Activated T-cell treated with anti-CD3 and anti-CD28 coated beads for 48 hours (primary cell): ENCODE measurements at places on chromosomes 16 and 17.

DNA sequence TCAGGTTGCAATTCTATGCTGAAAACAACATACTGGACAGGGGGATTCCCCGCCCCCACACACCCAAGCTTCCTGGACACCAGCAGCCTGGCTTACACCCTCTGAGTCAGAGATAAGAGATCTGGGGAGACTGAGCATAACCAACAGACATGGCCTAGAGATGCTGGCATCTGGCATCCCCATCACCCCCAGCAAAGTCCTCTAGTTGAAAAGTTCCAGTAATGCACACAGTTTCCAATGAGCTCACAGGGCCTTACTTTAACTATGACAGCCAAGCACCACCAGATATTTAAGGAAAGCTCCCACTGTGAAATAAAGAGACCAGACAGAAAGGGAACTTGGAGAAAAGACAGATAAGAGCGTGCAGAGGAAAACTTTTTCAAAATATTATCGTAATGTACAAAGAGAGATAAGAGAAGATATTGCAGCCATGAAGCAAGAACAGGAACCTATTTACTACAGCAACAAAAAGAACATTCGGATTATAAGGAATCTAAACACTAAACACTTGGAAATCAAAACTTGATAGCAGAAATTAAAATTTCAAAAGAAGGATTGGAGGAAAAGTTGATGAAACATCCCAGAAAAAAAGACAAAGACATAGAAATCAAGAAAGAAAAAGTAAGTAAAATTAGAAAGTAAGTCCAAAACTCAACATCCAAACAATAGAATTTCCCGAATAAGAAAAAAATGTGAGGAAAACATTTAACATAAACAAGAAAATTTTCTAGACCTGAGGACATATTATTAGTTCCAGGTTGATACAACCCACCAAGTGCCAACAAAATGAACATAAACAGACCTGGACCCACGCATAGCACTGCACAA, 17.2 kb upstream of the ALOX15 start:
- peak; percentile 63 for DNase-seq

- DNase-seq, result no peak
Observed at GRCh38 chr16:59210955-59211541, 476.9 kb upstream of the GOT2 start.

- no peak for DNase-seq
Observed at GRCh38 chr17:7477392-7478275, 1.8 kb downstream of the ZBTB4 start.

- no peak for DNase-seq
Observed at GRCh38 chr16:77112746-77113145, 78.2 kb upstream of the MON1B start.

DNA sequence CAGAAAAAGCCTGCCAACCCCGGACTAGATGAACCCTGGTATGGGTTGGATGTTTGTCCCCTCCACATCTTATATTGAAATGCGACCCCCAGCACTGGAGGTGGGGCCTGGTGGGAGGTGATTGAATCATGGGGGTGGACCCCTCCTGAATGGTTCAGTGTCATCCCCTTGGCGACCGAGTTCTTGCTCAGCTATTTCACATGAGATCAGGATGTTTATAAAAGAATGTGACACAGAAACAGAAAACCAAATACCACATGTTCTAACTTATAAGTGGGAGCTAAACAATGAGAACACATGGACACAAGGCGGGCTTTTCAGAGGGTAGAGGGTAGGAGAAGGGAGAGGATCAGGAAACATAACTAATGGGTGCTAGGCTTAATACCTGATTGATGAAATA, 576.0 kb upstream of the HSBP1 start:
- no peak for DNase-seq

DNA sequence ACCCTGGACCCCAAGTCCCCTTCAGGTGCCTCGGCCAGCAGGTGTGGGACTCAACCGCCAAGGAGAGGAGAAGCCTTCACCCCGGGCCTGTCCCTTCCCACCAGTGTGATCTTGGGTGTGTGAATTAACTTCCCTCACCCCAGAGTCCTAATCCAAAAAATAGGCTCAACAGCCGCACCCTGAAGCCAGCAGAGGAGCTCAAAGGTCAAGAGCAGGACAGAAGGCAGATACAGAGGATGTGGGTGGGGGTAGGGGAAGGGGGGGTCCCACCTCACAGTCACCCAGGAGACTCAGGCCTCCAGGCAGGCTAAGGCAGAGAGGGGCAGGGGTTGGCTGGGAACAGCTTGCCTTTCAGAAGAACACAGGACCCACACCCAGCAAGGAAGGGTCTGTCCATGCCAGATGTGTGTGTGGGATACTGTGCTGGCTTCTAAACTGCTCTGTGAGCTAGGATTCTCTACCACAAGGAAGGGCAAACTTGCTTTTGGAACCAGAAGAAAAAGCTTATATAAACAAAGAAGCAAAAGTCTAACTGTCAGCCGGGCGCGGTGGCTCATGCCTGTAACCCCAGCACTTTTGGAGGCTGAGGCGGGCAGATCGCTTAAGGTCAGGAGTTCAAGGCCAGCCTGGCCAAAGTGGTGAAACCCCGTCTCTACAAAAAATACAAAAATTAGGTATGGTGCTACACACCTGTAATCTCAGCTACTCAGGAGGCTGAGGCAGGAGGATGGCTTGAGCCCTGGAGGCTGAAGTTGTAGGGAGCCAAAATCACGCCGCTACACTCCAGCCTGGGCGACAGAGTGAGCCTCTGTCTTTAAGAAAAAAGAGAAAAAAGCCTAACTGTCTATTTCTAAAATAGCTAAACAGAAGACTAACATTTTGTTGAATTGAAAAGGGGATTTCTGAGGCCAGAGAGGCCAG, 4.6 kb downstream of the PIEZO1 start:
- DNase-seq, result no peak

DNA sequence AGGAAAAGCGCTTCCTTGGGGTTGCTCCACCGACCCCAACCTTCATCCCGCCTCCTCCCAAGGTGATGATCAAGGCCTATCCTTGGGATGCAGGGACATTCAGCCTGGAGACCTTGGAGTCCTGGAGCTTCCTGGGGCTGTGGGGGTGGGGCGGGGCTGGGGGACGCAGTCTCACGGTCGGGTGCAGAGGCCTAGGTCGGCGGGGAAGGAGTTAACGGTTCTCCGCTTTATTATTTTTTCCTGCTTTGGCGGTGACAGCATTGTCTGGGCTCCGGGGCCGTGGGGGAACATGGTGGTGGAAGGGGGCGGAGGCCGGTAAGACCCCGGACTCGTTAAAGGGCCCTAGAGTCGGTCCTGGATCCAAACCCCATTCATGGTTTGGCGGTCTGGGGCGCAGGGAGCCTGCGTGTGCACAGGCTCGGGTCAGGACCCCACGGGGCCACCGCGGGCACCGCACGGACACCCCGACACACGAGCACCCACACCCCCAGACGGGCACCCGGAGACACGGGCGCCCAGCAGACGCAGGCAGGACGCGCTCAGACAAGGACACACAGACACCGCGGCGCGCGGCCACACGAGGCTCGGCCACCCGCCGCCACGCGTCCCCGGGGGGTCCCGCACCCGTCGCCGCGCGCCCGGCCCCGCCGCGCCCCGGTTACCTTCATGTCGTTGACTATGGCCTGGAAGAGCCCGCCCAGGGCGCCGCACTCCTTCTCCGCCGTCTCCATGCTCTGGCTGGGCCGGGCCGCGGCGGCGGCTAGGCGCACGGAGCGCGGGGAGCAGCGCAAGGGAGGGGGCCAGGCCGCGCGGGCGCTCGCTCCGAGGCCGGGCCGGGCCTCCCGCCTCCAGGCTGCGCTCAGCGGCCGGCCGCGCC, 554 bp downstream of the MTSS2 start:
- no peak for DNase-seq

DNA sequence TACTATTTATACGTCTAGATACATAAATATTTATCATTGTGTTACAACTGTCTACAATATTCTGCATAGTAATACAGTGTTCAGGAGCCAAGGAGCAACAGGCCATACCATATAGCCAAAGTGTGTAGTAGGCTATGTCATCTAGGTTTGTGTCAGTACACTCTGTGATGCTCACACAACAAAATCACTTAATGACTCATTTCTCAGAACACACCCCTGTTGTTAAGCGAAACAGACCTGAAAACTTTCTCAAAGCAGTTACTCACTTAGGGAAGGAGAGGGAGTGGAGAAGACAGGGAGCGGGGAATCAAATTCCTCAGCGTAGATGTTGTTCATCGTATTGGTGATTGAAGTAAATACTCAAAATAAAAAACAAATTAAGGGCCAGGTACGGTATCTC, 269.5 kb downstream of the STX8 start:
- no peak for DNase-seq
